ENCODE measurements at places on chromosomes 2 and 18. TPM values are rescaled to one million over a fixed set of nuclear protein-coding genes. Genes with fewer than 3 reads are reported as not detected.

The STK17B gene
- total RNA-seq = 130 TPM

The KLHL14 gene
- not detected for total RNA-seq

The PFN4 gene
- total RNA-seq = 0.35 TPM

The NEB gene
- total RNA-seq = 0.29 TPM

The LAPTM4A gene
- 31.0 TPM for total RNA-seq

The L3MBTL4 gene
- 0.18 TPM for total RNA-seq

DNA sequence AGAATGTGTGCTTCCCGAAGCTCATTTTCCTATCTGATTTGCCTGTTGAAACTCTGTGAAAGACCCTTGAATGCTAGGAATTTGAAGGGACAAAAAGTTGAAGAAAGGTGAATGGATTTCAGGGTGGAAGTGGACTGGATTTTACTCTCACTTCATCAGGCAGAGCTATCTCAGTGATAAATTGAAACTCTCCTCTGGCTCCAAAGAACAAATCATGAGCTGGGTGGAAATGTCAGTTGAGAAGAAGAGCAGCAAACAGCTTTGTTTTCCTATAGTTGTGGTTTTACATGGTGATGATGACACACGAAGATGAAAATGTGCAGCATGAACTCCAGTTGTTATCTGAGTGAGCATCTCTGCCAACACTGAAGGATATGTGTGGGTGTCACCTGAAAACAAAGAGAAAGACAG lies 34.4 kb downstream of the CD28 start:
- DNase-seq = no peak

- no peak for DNase-seq
Measured at GRCh38 chr2:140654565-140654964, 1476.3 kb downstream of the LRP1B start.

GRCh38 chr2:201630577-201630976 lies 12.7 kb downstream of the TMEM237 start:
- DNase-seq = no peak

Data from CD8-positive, alpha-beta memory T cell (primary cell).